ENCODE measurements at places on chromosomes 16 and 17.

GRCh38 chr17:3037259-3037658 is 26.1 kb downstream of the OR1D5 start:
- DNase-seq, result no peak

DNA sequence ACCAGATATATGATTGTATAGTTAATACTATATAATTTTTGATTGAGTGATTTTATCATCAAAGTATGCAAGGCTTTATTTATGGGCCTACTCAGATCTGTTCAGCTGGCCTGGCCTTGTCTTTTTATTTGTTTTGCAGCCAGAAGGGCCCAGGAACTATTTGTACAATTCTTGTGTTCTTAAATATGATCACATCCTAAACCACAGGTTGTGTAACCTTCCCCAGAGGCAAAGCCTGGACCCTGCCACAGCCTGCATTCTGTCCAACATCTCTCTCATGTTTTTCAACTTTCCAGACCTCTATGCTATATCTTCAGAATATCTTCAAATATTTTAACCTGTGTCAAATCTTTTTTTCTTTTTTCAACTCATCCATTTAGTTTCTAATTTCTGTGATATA is 410.4 kb upstream of the MON1B start:
- DNase-seq, result no peak

DNA sequence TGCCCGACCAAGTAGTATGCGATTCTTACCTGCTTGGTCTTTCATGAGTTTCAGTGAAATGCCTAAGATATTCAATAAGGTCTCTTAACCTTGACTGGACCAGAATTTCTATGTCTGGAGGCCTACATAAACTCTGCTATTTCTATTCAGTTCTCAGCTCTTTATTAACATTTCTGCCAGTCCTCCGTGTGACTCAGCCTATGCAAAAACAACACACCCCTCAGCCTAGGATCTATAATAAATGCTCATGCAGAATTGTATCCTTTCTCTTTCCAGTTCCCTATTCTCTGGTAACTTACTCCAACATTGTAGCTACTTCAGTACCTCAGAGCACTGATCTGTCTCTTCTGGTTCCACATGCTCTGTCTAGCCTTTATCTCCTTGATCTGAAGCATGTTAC is 1507.4 kb downstream of the CDH11 start:
- no peak for DNase-seq

DNA sequence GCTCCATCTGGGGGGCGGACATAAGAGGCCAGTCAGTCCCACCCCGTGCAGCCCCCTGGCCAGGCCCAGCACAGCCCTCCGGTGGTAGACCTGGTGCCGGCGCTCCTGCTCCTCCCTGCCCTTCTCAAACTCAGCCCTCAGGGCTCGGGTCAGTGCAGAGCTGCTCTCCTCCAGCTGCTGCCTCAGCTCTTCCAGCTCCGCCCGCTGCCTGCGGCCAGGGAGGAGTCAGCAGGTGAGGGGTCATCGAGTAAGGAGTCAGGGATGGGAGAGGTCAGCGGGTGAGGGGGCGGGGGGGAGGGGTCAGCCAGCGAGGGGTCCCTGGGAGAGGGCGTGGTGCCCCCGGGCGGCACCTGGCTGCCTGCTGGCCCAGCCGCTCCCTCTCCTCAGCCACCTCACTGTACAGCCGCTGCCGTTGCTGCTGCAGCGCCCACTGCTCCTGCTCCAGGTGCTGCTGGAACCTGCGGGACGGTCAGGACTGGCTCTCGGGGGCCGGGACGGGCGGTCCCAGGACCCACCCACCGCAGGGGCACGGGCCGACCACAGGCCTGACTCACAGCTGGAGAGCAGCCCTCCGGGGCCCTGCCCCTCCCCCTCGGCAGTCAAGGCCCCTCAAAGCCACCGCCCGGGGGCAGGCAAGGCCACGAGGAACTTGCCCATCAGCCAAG is 26.5 kb upstream of the AATK start:
- DNase-seq, result no peak

DNA sequence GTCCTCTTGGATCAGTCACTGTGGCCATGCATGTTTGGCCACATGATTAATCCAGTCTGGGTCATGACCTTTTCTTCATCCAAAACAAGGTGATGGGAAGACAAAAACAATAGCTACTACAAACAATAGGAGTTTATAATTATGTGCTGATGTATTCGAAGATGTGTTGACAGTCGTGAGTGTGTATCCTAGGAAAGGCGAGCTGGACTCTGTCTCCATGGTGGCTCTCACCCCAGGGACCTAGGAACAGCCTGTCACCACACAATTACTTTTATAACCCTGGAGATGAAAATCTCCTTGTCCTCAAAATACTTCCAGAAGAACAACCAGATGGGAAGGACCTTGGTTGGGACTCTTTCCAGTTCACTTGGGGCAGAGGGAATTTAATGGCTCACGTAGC is 9.8 kb upstream of the PLK1 start:
- DNase-seq, result no peak

- no peak for DNase-seq
Measured at GRCh38 chr16:30535106-30535776, 583 bp upstream of the ZNF747 start.
